ENCODE measurements at places on chromosomes 7 and 10. TPM values are rescaled to one million over a fixed set of nuclear protein-coding genes. Genes with fewer than 3 reads are reported as not detected.

Gene LRRC61
- not detected for total RNA-seq

Gene PON3
- not detected for total RNA-seq

Gene COL17A1
- total RNA-seq, result 3.7 TPM

Gene FGL2
- not detected for total RNA-seq

Gene UCMA
- not detected for total RNA-seq

All from A375 (cell line).